Myocyte (in vitro differentiated cells): ENCODE measurements at places on chromosomes 12 and 14. TPM values are rescaled to one million over a fixed set of nuclear protein-coding genes. Genes with fewer than 3 reads are reported as not detected.

DNA sequence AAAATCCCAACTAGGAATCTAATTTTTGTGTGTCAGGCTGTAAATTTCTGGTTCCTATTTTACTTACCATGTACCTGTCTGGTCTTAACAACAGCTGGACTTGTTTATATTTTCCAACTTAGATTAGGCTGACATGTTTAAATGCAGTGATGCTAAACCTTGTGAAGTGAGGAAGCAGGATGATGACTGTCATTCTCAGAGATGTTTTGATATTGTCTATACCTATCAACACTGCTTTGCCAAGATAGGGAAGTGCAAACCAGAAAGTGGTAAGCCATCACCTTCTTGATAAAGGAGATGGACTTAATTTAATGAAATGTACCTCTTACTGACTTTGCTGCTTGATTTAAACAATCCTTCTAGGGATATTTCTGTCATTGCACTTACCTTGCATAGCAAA is 2.1 kb downstream of the BICD1 start:
- no peak for DNase-seq

- DNase-seq, result peak; percentile 53
Measured at GRCh38 chr14:106845286-106846087, 1319.1 kb downstream of the TMEM121 start.

DNA sequence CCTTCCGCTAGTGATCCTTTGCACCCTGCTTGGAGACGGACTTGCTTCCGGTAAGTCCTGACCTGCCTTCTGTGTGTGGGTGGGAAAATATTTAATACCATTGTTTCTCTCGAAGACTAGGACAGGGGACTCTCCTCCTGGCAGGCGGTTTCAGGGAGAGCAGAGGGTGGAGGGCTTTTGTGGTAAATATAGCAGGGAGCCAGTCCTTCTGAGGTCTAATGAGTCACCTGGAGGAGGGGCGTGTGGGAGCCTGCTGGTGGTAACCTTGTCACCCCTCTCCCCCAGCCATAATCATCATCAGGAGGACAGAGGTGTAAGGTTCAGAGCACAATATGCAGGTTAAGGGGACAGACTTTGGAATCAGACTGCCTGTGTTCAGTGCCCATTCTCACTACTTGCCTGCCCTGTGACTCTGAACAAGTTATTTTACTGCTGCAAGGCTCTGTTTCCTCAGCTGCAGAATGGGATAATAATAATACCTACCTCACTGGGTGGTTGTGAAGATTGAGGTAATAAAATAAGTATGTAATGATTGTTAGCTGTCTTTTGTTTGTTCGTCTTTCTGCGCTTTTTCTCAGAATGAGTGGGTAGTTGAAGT is 47.4 kb downstream of the SUSD6 start:
- peak; percentile 34 for DNase-seq

GRCh38 chr14:104582005-104582404 is 2.4 kb downstream of the C14orf180 start:
- no peak for DNase-seq

Gene SMCO2
- total RNA-seq, result not detected in 2 replicates

- no peak for DNase-seq
Measured at GRCh38 chr12:2173971-2174370, 121.2 kb downstream of the CACNA1C start.

DNA sequence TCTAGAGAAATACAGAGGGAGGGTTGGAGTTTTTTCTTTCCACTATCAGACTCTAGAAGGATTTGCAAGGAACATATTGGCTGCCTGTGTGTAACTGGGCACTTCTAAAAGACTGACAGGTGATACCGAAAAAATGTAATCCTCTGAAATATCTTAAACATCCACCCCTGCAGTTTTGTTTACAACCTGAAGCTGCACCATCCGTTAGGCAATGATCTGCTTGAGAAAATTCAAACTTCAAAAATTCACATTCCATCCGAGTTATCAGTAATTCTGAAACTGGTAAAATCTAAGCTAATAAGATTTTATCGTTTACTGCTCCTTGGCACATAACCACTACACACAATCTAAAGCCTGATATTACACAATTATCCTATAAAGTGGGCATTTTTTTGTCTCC is 528.6 kb downstream of the FUT8 start:
- DNase-seq, result no peak

Gene CEBPE
- total RNA-seq, result not detected in 2 replicates

DNA sequence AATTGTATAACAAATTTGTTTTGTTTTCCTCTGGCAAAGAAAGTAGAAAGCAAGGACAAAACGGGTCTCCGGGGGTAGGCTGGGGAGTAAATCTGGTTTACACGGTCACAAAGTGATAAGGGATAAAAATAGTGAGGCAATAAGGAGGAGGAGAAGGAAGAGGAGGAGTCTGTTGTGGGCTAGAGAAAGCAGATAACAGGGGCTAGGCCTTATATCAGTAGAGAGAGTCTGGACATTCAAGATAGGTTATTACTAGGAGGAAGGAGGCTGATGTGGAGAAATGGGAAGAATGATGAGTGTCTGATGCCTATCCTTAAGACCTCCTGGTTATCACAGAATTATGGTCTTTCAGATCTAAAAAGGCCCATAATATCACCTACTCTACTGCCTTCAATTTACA is 83.2 kb upstream of the SSTR1 start:
- DNase-seq, result no peak

- DNase-seq, result peak; percentile 97
Measured at GRCh38 chr14:95460647-95461478, 55.6 kb downstream of the SYNE3 start.

Gene C14orf39
- 2.1 and 2.2 TPM in 2 replicates for total RNA-seq

DNA sequence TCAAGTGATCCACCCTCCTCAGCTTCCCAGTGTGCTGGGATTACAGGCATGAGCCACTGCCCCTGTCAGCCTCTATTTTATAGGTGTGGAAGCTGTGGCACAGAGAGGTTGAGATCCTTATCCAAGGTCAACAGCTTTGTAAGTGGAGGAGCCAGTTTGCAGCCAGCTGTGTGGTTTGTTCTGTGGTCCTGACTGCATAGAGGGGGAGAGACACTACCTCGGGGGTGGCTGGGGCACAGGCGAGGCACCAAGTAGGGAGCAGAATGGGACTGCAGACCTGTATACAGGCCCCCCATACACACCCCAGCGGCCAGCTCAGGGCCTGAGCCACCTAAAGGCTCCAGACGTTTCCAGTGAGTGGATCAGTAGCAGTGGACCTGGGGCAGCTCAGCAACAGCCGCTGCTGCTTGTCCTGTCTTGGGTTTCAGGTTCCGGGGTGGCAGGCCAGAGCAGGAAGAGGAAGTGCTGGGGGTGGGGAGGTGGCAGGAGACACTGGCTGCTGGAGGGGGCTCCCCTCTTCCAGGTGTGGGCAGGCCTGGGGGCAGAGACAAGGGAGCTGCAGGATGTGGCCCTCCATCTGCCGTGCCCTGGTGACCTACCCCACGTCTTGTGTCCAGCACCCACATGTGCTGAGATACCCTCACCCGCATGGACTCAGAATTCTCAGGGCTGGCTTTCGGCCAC is 11.0 kb downstream of the ORAI1 start:
- no peak for DNase-seq

Gene MMP14
- total RNA-seq, result 423 and 532 TPM in 2 replicates

GRCh38 chr14:101922866-101923265 is 41.5 kb upstream of the DYNC1H1 start:
- no peak for DNase-seq

Gene TEX22
- total RNA-seq, result 0.10 and 0.32 TPM in 2 replicates

GRCh38 chr12:98137278-98137677 is 378.1 kb upstream of the TMPO start:
- no peak for DNase-seq

DNA sequence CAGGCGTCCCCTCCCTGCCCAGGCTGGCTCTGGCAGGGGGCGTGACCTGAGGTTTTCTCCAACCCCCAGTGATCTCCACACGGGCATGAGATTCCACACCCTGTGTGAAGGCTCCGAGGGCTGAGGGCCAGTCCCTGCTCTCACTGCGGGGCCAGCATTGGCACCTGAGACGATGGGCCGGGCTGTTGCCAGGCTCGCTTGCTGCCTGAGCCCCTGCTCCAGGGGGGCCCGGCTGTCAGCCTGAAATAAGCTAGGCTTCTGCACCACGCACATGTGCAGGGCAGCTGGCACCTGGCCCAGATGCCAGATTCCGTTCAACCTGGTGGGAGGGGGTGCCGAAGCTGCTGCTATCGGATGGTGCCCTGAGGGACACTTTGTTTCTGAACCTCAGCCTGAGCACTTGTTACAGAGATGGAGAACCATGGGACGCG is 196.5 kb upstream of the PRMT8 start:
- no peak for DNase-seq

Gene CMKLR1
- 10.6 and 15.3 TPM in 2 replicates for total RNA-seq

Gene TAS2R19
- total RNA-seq, result 1.7 and 2.0 TPM in 2 replicates

Gene ZNF705A
- total RNA-seq, result not detected in 2 replicates

- DNase-seq, result peak; percentile 46
Measured at GRCh38 chr14:55707365-55707804, 127.4 kb downstream of the KTN1 start.

GRCh38 chr12:42588524-42589464 is 752 bp downstream of the PRICKLE1 start:
- DNase-seq, result peak; percentile 70
